ENCODE measurements at places on chromosomes 2 and 18.

DNA sequence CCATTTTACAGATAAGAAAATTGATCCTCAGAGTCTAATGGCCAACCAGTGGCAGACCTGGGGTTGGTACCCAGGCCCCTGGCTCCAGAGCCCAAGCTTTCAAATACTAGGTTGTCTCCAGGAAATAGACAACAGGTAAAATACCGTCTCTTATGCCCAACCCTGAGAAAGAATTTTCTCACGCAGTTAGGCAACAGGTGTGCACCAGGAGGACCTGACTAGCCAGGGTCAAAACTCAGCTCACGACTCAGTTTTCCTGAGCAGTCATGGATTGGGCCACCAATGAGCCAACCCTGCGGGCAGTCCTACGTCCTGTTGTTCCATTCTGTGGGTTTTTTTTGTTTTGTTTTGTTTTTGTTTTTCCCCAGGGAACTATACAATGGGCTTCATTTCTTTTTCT lies 13.5 kb downstream of the TRIB2 start:
- no peak for DNase-seq

DNA sequence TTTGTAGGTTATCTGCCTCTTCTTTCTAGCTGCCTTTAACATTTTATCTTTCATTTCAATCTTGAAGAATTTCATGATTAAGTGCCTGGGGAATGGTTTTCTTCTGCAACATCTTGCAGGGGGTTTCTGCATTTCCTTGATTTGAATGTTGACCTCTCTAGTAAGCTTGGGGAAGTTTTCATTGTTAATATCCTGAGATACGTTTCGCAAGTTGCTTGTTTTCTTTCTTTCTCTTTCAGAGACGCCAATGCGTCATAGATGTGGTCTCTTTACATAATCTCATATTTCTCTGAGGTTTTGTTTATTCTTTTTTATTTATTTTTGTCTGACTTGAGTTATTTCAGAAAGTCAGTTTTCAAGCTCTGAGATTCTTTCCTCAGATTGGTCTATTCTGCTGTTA lies 225.7 kb downstream of the XIRP2 start:
- peak; percentile 20 for DNase-seq

DNA sequence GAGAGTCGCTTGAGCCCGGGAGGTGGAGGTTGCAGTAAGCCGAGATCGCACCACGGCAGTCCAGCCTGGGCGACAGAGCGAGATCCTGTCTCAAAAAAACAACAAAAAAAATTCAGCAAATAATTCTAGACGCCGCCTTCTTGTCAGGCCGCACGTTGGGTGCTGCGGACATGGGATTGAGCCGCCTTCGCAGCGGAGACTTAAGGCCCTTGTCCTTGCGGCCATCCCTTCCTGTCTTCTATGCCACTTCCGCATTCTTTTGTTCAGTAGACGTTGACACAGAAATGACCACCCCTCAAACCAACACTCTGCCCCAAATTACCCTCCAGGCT lies 15.8 kb downstream of the PTPN18 start:
- DNase-seq, result no peak

GRCh38 chr2:119469131-119469530 lies 37.5 kb downstream of the TMEM37 start:
- DNase-seq, result no peak

DNA sequence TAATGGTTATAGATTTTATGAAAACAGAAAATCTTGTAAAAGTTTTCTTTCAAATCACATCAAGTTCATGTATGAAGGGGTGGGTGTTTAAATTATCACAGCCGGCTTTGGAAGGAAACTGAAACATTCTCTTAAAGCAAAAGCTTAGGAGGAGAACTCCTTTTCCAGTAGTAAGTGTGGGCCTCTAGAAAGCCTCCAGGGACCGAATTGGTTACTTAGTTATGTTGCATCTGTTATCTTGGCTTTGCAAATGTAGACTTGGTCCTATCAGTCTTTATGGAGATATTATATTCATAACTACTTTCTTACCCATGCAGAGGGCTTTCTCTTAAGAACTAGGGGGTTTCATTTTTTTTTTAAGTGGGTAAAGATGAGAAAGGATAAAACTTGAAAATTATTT lies 7.4 kb downstream of the NAB1 start:
- no peak for DNase-seq

GRCh38 chr2:121524685-121525425 lies 5.8 kb upstream of the RNU4ATAC start:
- no peak for DNase-seq

DNA sequence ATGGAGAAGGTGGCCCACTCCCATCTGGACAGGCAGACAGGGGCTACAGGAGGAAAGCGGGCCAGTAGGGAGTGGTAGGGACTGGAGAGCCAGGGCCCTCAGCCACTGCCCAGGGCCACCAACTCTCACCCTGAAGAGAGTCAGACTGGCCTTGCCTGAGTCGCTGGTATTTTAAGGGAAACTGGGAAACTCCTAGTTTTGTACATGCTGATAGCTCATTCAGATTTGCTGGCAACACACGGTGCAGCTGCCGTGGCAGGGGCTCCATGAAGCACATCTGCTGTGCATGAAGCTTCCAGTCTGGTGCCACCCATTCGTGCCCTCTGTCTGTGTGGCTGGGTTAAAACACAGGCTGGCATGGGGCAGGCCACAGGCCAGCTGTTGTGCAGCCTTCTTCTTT lies 137.3 kb upstream of the GLI2 start:
- no peak for DNase-seq

- DNase-seq, result no peak
Measured at GRCh38 chr2:98541489-98541888, 66.8 kb downstream of the COA5 start.

- no peak for DNase-seq
Measured at GRCh38 chr18:78826631-78827030, 153.0 kb upstream of the SALL3 start.

DNA sequence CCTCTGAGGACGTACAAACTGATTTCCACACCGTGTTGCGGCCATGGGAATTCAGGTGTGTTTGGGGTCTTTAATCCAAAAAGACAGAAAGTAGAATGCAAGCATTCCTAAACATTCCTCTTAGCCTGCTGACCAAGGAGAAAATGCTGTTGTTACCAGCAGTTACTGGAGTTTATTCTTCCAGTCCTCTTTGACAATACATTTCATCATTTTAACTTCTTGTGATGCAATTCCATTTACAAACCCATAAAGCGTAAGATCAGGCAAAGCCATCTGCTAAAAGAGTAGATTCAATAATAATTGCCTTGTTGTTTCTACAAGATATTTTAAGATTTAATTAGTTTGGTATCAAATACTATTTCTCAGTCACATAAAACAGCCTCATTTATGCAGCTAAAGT lies 32.7 kb downstream of the SPIRE1 start:
- peak; percentile 31 for DNase-seq

- no peak for DNase-seq
Measured at GRCh38 chr2:201233812-201234662, 26.3 kb upstream of the CASP8 start.

- DNase-seq, result peak; percentile 73
Measured at GRCh38 chr2:182672466-182673165, 43.4 kb upstream of the DNAJC10 start.

GRCh38 chr2:25230948-25231311 lies 62.5 kb upstream of the POMC start:
- no peak for DNase-seq

- no peak for DNase-seq
Measured at GRCh38 chr2:5070257-5070656, 621.9 kb upstream of the SOX11 start.

GRCh38 chr2:82748653-82749052 lies 1710.4 kb downstream of the SUCLG1 start:
- no peak for DNase-seq

- no peak for DNase-seq
Measured at GRCh38 chr2:25266399-25266798, 75.3 kb downstream of the DNMT3A start.

GRCh38 chr18:9571546-9571945 lies 42.8 kb downstream of the PPP4R1 start:
- no peak for DNase-seq

DNA sequence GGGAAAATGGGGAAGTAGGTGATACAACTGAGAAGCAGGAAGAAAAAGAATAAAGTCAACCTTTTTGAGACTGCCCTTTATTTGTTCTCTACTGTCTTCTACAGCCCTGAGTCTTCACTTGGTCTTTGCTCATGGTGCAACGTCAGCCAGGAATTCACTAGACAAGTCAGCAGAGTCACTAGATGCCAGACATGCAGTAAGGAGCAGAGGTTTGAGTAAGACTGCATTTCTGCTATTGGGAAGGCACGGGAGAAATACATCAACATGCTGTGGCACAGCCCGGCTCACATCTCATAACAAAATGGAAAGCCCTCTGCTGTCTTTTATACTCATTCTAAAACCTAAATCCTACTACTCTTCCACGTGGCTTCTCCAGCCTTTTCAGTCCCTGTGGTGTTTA lies 67.1 kb downstream of the PRELID3A start:
- DNase-seq, result no peak

GRCh38 chr2:73593680-73594079 lies 48.5 kb downstream of the NAT8 start:
- DNase-seq, result no peak

GRCh38 chr2:9422321-9423099 lies 818 bp downstream of the ITGB1BP1 start:
- DNase-seq, result no peak

DNA sequence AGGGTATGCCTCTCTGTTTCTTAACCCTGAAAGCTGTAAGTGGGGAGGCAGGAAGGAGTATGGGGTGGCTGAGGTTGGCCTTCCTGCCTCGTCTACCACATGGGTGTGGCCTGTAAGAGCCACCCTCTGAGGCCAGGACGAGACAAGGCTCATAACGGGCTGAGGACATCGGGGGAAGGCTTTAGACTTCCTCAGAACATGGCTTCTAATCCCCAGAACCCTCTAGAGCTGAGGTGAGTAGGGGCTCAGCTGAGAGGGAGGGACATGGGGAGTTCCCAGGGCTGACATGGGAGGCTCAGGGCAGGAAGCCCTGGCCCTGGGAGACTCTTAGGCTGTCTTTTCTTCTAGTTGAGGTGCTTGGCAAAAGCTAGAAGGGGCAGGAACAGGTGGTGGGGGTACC lies 36.7 kb downstream of the EMX1 start:
- DNase-seq, result no peak

GRCh38 chr18:80137137-80137536 lies 28.1 kb downstream of the ADNP2 start:
- no peak for DNase-seq

GRCh38 chr2:101777337-101777736 lies 79.8 kb downstream of the MAP4K4 start:
- DNase-seq, result no peak

DNA sequence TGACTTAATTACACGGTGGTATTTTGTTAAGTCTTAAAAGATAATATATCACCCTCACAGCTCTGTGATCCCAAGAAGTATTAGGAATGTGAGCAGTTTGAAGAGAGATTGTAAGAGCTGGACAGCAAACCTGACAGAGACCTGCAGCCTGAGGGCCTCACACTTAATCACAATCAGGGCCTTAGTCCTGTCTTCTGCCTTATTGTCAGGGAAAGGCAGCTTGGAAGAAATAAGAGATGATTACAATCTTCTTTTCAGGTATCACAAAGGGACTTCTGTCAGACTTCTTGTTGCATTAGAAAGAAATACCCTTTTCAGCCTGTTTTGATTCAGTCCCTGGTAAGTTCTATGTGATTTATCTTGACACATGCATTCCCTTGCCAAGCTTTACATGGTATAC lies 1433.8 kb upstream of the SLC39A10 start:
- no peak for DNase-seq

GRCh38 chr18:55163550-55163949 lies 204.3 kb upstream of the CCDC68 start:
- DNase-seq, result no peak

DNA sequence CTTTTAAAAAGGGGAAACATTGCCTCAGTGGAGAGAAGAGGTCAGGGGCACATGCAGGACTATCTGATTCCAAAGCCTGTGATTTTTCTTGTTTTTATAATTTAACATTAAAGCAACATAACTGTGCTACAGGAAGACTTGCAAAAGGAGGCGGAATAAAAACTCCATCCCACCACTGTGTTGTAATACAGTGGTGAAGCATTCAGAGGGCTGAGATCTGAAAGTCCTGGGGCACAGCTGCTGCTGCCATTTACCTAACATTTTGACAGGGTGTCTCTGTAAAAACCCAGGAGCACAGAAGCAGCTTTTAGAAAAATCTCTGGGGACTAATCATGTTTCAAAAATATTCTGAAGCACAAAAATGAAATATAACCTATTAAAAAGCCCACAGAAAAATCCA lies 97.6 kb downstream of the GRB14 start:
- no peak for DNase-seq

- DNase-seq, result no peak
Measured at GRCh38 chr2:127003070-127003800, 103.7 kb downstream of the BIN1 start.

GRCh38 chr2:168454737-168455644 lies 1.1 kb upstream of the CERS6 start:
- no peak for DNase-seq

DNA sequence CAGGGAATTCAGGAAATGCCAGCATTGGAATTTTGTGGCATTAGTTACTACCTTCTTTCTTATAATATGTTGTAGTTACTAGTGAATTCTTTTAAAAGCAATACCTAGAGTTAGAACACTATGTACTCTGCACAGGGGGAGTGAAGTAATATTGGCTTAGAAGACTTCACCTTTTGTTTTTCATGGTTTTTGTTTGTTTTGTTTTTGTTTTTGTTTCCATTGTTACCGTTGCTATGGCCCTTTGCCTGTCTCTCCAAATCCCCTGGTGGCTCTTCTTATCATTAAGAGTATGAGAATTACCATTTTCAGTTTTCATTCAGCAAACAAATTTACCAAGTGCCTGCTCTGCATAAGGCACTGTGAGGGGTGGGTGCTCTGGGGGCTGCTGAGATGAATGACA lies 160.1 kb downstream of the HAUS1 start:
- DNase-seq, result no peak

GRCh38 chr2:46798041-46798440 lies 117.6 kb downstream of the MCFD2 start:
- DNase-seq, result no peak

- no peak for DNase-seq
Measured at GRCh38 chr2:217933617-217933993, 69.2 kb downstream of the TNS1 start.

DNA sequence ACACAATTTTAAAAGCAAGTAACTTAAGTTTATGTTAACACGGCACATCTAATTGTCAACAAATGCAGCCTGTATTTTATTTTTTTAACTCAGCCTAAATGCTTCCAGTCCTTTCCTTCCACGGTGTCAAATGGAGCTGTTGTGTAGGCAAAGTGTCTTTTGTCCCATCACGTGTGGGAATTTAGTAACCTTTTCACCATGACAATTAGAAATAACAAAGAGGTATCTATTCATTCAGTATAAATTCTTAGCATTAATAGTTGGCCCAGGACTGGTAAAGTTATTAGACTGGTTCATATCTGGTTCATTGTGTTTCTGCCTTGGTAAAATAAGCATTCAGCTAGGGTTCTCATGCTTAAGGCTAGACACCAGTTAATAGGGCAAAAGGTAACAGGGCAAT lies 47.9 kb downstream of the FRZB start:
- no peak for DNase-seq

- DNase-seq, result no peak
Measured at GRCh38 chr2:35598310-35598709, 757.3 kb upstream of the CRIM1 start.

GRCh38 chr2:101204400-101205115 lies 48.1 kb upstream of the CNOT11 start:
- DNase-seq, result peak; percentile 16

GRCh38 chr2:44731505-44731904 lies 210.0 kb upstream of the SIX3 start:
- DNase-seq, result no peak

Data from fibroblast of the aortic adventitia (primary cell).